Stimulated activated CD4-positive, alpha-beta T cell treated with anti-CD3 and anti-CD28 coated beads, Interleukin-2, amount 100 ng/mL, for 24 hours (primary cell): ENCODE measurements at places on chromosomes 12 and 14.

DNA sequence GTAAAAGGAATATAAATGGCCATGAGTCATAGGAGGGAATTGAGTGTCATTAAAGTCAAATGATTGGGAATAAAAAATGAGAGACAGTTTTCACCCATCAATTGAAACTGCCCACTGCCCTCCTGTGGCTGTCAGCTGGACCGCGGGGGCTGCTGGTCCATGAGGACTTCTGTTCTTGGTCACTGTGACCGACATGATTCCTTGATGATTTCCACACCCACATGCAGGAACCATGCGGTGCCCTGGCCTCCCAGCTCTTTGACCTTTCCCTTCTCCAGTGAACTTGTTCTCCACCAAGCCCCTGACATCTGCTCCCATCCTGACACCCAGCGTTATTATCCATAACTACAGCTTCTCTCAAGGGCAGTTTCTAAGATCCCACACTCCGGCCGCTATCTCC is 48.4 kb downstream of the C12orf75 start:
- no peak for DNase-seq

- DNase-seq: no peak
Observed at GRCh38 chr14:75249958-75250336, 28.7 kb upstream of the FOS start.

DNA sequence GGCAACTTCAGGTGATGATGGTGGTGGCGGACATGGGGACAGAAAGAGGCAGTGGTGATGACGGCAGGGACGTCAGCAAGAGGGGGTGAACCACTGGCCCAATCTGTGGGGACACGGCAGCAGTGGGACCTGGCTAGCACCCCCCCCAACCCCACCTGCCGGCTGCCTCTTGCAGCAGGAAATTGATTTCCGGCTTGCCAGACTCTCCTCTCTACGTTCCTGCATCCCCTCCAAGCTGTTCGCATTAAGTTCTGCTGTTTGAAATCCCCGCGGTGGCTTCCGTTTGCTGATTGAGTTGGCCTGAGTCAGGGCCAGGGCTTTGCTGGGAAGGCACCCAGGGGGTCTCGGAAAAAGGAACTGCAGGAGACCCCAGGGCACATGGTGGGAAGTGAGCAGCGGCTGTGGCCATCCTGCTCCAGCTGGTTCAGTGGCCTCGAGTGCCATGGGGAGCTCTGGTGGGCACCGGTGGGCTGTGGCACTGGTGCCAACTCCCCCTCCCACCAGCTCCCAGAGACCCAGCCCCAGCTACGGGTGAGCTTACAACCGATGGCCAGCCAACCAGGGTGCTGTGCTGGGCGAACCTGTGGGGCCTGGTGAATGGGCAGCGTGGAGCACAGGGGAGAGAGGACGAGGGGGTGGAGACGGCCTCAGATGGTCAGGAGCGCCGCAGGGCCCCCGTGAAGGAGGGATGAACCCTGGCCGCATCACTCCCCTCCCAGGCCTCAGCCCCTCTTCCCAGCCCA is 14.6 kb upstream of the NUDT14 start:
- no peak for DNase-seq

- peak; percentile 68 for DNase-seq
Observed at GRCh38 chr12:12349711-12350665, at the start of gene MANSC1. MANSC1 (minus strand) TSS chr12:12350242; CDS start chr12:12343314, 6,928 bp downstream.

DNA sequence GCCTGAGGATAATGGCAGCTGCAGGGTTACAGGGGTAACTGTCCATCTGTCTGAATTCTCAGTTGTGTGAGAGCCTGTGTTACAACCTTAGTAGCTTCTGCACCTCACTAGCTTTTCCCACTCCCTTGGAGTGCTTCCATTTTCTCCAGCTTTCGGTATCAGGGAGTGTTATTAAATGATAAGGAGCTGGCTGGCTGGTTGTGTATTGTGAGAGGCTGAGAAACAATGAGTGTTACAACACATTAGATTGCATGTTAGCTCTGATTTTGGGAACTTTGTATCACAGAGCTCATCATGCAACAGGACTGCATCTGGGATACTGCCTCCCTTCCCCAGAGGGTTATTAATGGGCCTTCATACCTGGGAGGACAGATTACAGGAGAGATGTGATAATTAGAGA is 723.7 kb downstream of the DIO2 start:
- no peak for DNase-seq

GRCh38 chr14:84646786-84647500 is 883.0 kb upstream of the FLRT2 start:
- no peak for DNase-seq

DNA sequence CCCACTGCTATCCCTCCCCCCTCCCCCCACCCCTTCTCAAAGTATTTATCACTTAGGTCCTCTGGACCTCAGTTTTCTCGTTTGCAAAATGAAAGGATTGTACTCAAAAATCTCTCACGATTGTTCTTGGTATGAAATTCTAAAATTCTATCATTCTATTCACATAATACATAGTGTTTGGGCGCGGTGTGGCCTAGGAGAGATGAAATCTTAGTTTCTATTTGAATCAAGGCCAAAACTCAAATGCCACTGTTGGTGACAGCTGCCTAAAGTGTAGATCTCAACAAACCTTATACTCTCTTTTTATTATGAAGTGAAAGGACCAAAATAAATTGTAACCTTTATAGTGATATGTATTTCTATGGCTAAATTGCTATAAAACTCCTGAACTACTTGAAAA is 23.7 kb upstream of the YAF2 start:
- DNase-seq: no peak

DNA sequence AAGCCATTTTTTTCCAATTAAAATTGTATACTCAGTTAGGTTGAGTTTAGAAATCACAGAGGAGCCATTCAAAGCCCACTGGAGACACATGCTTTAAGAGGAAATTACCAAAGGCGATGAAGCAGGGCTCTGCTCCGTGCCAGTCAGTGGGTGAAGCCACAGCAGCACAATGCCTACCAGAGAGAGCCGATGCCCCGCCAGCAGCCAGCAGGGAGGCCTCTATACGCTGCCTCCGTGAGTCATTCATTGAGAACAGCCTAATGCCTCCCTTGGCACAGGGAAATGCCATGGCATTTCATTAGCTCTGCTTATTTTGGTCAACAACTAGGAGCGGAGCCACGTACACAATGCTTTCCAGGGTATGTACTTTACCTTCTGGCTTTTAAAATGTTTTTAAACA is 197.8 kb upstream of the FRMD6 start:
- no peak for DNase-seq

DNA sequence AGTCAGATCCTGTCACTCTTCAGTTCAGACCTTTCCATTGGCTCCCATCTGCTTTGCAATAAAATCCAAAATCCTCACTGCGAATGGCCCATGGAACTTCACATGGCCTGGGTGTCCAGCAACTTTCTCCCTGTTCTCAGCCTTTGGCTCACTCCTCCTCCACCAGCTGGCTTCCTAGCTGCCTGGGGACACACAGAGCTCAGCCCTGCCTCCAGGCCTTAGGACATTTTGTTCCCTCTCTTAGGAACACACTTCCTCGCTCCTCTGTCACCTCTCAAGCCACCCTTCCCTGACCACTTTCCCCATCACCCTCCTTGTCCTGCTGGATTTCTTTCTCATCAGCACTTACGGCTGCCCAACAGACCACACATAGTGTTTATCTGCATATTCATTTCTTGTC is 419.6 kb downstream of the MED13L start:
- no peak for DNase-seq

- no peak for DNase-seq
Observed at GRCh38 chr12:79156846-79157463, 292.4 kb downstream of the SYT1 start.

GRCh38 chr14:98278800-98279199 is 993.2 kb downstream of the BCL11B start:
- no peak for DNase-seq

GRCh38 chr12:21054334-21054733 is 76.7 kb upstream of the SLCO1B1 start:
- DNase-seq: no peak

- no peak for DNase-seq
Observed at GRCh38 chr12:112755507-112755906, 36.0 kb upstream of the RPH3A start.

GRCh38 chr12:85633491-85633890 is 202.7 kb downstream of the RASSF9 start:
- no peak for DNase-seq

GRCh38 chr14:102396521-102396920 is 33.8 kb downstream of the TECPR2 start:
- DNase-seq: no peak

GRCh38 chr14:44162197-44162596 is 344.9 kb downstream of the FSCB start:
- no peak for DNase-seq

- no peak for DNase-seq
Observed at GRCh38 chr12:89649820-89650219, 58.8 kb downstream of the ATP2B1 start.

- no peak for DNase-seq
Observed at GRCh38 chr14:22487401-22487800, 101.6 kb downstream of the DAD1 start.

- peak; percentile 59 for DNase-seq
Observed at GRCh38 chr12:108634341-108634751, 652 bp upstream of the SELPLG start.

DNA sequence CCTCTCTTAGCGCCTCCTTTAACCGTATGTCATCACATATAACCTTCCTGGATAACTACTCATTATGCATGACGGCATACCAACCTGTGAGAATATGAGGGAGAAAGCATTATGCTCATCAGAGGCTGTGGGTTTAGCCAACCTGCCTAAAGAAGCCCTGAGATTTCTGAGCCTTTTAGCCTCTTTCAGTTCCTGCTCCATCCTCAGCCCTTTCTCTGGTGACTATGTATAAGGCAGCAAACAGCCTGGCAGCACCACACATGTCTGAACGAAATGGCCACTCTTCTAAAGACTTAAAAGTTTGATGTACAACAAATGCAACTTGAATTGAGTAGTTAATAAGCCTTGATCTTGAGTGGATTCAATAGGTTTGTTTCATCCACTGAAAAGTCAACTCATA is 64.8 kb upstream of the SOX5 start:
- no peak for DNase-seq

DNA sequence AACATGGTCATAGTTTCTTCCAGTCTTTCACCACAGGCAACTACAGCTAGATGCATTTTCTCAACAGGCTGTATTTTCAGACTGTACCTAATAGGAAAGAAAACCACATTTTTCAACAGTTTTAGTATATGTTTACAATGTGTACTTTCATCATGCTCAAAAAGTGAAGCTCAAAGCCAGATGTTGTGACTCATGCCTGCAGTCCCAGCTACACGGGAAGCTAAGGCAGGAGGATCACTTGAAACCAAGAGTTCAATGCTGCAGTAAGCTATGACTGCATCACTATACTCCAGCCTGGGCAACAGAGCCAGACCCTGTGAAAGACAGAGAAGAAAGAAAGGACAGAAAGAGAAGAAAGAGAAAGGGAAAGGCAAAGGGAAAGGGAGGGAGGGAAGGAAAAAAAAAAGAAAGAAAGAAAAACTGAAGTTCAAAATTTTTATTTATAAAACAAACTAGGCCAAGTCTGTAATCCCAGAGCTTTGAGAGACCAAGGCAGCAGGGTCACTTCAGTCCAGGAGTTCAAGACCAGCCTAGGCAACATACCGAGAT is 25.5 kb downstream of the GXYLT1 start:
- no peak for DNase-seq
